Caki2 (cell line): ENCODE measurements at places on chromosomes 5 and 9. TPM values are rescaled to one million over a fixed set of nuclear protein-coding genes. Genes with fewer than 3 reads are reported as not detected.

The ST8SIA4 gene
- total RNA-seq: not detected in 2 replicates

DNA sequence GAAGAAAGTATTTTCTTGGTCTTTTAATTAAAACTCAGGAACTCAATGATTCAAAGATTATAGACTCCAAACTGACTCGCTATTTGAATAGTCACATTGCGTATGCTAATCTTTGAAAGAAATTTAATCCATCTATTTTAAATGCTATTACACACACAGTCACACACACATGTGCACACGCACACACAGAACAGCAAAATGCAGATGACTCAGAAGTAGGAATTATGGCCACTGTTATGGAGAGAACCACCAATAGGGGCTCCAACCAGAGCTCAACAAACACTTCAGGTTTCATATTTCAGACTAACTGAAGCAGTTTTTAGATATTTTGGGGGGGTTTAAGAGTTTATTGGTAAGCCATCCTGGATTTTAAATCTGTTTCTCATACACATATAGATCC lies 1917.9 kb downstream of the EFNA5 start:
- no peak for DNase-seq

DNA sequence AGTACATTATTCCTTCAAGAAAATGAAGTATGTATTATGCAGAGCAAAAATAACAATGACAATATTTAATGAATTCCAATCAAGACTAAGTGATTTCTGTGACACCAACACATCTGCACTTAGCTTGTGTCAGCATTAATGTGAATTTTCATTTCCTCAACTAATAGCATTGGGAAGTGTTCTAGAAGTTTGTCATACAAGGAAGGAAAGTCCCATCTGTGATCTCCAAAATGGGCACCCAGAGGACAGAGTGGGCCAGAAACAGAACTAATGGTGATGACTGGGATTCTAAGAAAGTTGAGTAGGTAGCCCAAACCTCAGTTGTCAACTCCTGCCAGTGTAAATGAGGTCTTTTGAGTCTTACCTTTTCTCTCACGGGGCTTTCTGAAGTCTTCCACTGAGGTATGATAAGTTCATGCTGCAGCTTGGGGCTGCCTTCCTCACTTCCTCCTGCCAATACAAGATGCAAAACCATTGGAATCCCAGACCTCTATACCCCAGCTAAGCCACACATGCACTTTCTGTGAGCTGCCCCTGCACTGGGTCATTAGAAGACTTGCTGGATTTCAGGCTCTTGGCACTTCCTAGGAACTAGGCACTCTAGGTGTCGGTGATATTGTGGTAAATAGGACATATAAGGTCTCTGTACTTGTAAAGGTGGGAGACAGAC lies 4.9 kb downstream of the ADAM19 start:
- no peak for DNase-seq

The IGFBPL1 gene
- total RNA-seq: 2.3 and 7.6 TPM in 2 replicates

- no peak for DNase-seq
Observed at GRCh38 chr9:114957558-114957957, 27.2 kb upstream of the TNFSF8 start.

GRCh38 chr5:127963931-127964330 lies 119.6 kb upstream of the SLC12A2 start:
- no peak for DNase-seq

The LOX gene
- total RNA-seq: 49.6 and 60.5 TPM in 2 replicates

GRCh38 chr9:4836676-4837075 lies 43.9 kb downstream of the RCL1 start:
- DNase-seq: no peak

DNA sequence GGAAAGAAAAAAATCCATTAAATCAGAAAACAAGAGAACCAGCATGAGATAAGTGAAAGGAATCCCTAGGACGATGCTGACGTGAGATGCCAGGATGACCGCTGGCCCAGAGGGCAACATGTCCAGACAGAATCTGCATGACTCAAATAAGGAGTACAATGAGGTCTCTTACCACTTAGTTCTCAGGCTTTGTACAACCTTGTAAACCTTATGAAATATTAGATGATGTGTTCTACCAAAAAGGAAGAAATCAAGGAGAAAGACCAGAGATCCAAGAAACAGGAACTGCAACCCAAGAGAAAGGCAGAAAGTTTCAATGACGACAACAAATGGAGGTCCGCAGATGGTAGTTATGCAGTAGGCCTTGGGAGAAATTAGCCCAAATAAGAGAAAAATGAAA lies 2.8 kb upstream of the GPR150 start:
- DNase-seq: no peak

GRCh38 chr5:77133061-77133758 lies 46.1 kb upstream of the ZBED3 start:
- DNase-seq: peak; percentile 60

The MORN5 gene
- total RNA-seq: not detected in 2 replicates

The SCGB3A2 gene
- total RNA-seq: not detected in 2 replicates

- DNase-seq: no peak
Observed at GRCh38 chr5:152140347-152140746, 215.7 kb upstream of the GLRA1 start.

The EHMT1 gene
- 46.0 and 118 TPM in 2 replicates for total RNA-seq

The PCDHB4 gene
- not detected in 2 replicates for total RNA-seq
